A673 (cell line): ENCODE measurements at places on chromosomes 2 and 18.

- no peak for DNase-seq
Observed at GRCh38 chr2:138658187-138658894, 121.8 kb downstream of the NXPH2 start.

- DNase-seq = no peak
Observed at GRCh38 chr2:10258326-10258725, 44.4 kb upstream of the HPCAL1 start.

- no peak for DNase-seq
Observed at GRCh38 chr2:19899985-19900930, 1.5 kb downstream of the TTC32 start.

DNA sequence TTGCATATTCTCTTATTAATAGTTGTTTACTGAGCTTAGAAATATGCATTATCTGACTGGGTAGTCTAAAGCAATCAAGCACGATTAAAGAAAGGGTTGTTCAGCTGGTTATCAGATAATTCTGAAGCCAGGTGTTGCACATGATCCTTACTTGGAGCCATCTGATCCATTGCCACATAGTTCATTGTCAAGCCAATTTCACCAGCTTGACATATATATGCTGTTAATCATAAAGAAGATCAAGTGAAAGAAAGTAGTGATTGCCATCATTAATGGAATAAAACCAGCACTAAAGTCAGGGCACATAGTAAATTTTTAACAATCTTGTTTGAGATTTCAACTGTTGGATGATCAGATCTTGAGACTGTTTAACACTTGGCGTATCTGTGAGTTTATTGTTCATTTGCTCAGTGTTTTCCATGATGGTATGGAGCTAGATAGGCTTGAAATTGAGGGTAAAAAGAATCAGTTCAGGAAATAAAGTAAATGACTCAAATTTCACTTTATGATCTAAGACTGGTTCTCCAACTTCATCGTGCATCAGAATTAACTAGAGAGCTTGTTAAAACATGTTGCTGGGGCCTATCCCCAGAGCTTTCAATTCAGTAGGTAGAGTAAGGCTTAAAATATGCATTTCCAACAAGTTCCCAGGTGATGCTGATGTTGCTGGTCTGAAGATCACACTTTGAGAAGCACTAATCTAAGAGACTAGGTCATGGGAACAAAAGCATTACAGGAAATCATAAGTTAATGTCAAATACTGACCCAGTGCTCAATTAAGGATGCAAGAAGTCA lies 539.6 kb downstream of the SATB2 start:
- no peak for DNase-seq
